ENCODE measurements at places on chromosomes 4 and X.

- DNase-seq = no peak
These were observed at the start of gene SORBS2 for GRCh38 chr4:185811509-185812364. Gene SORBS2 (minus strand): TSS chr4:185812194. CDS start chr4:185690571, 121,623 bp downstream.

GRCh38 chrX:134365904-134366303, 94.1 kb upstream of the HPRT1 start:
- DNase-seq = no peak

DNA sequence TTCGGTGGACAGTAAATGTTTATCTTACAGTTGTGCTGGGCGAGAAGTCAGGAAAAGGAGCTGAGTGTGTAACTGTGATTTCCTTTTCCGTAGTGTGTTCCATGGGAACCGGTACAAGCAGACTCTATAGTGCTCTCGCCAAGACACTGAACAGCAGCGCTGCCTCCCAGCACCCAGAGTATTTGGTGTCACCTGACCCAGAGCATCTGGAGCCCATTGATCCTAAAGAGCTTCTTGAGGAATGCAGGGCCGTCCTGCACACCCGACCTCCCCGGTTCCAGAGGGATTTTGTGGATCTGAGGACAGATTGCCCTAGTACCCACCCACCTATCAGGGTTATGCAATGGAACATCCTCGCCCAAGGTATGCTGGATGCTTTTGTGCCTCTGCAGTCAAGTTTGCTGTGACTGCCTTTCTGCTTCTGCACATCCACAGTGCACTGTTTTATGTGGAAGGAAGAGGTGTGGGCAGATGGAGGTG, 27.4 kb downstream of the NOCT start:
- DNase-seq = no peak

- no peak for DNase-seq
These were observed 8.1 kb downstream of the GPRASP3 start for GRCh38 chrX:102728646-102729045.

- peak; percentile 83 for DNase-seq
These were observed 135.5 kb downstream of the AFAP1 start for GRCh38 chr4:7803992-7804755.

DNA sequence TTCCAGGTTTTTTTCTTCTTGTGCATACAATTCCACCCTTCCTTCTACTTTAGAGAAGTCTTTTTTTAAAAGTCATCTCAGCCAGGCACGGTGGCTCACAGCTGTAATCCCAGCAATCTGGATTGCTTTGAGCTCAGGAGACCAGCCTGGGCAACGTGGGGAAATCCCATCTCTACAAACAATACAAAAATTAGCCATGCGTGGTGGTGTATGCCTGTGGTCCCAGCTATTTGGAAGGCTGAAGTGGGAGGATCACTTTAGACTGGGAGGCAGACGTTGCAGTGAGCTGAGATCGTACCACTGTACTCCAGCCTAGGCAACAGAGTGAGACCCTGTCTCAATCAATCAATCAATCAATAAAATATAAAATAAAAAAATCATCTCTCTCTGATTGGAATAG, 14.8 kb downstream of the ELOVL6 start:
- DNase-seq = no peak

GRCh38 chrX:12390301-12390700, 252.0 kb downstream of the FRMPD4 start:
- no peak for DNase-seq

DNA sequence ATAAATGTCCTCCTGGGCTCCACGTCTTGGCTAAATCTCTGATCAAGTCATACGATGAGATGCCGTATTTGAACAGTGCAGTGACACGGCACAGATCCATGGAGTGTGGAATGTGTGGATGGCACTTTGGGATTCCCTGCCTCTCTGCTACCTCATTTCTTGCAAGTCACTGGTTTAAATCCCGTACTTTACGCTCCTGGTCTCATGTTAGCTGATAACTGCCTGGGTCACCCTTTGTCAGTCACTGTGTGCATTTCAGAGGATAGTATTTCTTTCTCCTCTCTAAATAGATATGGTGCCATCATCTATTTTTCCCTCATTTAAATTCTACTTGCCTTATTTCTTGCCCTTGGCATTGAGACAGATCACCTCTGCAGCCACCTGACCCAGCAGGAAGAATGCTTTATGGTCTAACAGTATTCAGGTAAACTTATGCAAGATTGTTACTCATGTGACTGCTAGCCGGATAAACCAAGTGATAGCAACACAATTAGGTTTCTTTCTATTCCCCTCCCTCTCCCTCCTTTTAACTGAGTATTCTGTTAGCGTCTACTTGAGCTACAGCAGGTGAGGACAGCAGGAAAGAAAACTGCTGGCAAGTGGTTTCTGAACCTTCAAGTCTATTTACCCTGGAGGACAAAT, 2.8 kb downstream of the EGF start:
- DNase-seq = no peak

DNA sequence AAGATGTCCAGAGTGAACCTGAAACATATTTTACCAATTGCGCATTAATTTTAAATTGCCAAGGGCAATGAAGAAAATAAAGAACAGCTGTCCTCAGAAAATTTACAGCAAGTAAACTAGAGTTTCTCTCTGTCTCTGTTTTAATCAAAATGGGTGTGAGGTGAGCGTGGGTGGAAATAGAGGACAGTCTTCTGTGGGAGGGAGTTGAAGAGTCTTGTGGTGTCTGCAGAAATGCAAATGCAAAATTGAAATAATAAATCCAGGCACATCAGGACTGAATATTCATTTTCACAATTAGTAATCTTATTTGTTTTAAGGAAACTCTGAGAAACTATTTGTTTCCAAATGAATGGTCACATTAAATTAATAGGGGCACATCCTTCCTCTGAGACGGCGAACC, 192.0 kb downstream of the ARHGAP10 start:
- no peak for DNase-seq

GRCh38 chr4:101414496-101414895, 67.2 kb upstream of the PPP3CA start:
- DNase-seq = no peak

DNA sequence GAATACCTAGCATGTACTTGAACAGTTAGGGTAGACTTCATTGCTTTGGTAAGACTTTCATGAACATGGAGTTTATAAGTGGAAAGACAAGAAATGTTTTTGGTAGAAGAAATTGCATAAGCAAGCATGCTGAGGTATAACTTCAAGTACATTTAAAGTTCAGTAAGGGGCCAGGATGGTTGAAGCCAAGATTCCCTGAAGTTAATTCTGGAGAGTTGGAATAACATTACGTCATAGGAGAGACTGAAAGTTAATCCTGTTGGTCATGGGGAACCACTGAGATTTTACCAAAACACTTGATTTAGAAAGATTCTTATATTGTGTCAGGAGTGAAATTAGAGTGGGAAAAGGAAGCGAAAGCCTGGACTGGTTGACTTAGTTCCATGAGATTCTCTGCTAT, 767.5 kb upstream of the MAGEB2 start:
- DNase-seq = no peak

DNA sequence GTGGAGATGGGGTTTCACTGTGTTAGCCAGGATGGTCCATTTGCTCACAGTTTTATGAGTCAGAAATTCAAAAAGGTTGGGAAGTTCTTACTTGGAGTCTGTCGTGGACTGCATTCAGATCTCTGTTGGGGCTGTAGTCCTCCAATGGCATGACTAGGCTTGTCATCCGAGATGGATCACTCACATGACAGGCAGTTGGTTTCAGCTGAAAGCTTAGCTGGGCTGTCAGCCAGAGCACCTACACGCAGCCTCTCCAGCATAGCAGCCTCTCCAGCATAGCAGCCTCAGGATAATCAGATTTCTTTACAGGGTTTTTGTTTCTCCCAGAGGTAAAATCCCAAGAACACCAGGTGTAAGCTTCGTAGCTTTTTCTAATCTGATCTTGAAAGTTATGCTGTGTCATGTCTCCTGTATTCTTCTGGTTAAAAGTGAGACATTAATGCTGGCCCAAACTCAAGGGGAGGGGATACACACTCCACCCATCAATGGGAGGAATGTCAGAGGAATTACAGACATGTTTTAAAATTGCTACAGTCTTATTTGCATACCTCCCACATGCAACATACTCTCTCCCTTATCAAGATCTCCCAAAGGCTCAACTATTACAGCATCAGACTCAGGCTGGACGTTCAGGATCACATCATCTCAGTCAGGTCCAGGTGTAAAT, 31.6 kb upstream of the SOD3 start:
- no peak for DNase-seq

DNA sequence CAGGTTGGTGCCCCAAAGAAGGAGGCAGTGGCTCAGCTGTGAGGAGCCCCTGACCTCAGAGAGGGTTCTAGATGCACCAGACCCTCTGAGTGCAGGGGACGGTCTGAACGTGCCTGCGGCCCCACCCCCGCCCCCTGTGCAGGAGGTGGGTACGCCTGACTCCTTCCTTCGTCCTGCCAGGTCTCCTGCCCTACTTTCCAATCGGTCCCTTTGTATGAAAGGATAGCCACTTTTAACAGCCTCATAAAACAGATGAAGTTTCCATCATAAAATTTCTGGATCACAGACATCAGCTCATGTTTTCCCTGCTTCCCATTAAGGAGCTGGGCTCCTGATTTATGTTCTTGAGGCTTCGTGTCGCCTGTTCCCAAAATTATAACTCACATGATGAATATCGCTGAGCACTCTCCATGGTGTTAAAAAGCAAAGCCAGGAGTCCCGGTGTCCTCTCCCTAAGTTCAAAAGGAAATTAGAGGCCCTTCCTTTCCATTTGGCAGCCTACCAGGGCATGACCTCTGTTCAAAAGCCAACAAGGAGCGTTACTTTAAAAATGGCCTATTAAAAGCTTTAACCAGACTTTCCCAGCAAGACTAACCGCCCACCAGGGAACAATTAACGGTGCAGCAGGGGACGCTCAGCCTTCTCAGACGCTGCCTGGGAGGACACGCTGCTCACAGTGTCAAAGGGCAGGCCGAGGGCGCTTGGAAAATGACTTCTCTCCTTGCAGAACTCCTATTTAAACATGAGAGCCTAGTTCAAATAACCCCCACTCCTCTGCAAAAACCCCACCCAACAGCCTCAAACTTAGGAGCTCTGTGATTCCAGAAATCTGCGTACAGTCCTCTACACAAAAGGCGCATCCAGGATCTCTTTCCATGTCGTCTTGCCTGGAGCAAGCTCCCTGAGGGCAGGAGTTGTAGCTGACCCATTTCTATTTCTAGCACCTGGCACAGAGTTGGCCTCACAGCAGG, 181.9 kb downstream of the AFAP1 start:
- DNase-seq = no peak

DNA sequence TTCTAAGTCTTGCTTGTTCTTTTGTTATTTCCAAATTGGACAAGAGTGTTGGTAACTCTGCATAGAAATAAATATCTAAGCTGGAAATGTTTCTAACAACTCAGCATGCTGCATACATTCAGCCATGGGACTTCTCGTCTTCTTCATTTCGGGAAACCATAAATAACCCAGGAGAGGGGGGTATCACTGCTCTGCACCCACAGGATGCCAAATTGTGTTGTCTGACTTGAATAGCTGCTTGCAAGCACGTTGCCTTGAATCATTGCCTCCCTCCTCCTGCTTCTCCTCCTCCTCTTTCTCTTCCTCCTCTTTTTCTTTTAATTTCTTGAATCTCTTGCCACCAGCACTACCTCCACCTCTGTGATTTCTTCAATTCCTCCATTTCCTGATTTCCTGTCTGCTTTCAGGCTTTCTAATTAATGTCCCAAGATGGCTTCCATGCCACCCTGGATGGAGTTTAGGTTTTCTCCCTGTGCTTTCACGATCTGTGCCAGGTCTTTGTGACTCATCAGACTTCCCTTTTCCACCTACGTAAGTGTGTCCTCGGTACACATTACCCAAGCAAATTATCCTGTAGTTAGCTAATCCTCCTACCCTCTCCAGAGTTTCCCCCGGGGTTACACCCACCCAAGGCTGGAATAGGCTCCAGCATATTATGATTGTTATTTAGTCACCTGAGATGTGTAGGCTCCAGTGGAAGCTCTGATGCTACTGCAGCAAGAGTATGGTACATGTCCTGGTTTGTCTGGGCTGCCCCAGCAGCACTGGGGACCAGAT, 122.6 kb upstream of the VCX3B start:
- no peak for DNase-seq

GRCh38 chr4:173012608-173013007, 156.0 kb upstream of the GALNT7 start:
- DNase-seq = no peak

DNA sequence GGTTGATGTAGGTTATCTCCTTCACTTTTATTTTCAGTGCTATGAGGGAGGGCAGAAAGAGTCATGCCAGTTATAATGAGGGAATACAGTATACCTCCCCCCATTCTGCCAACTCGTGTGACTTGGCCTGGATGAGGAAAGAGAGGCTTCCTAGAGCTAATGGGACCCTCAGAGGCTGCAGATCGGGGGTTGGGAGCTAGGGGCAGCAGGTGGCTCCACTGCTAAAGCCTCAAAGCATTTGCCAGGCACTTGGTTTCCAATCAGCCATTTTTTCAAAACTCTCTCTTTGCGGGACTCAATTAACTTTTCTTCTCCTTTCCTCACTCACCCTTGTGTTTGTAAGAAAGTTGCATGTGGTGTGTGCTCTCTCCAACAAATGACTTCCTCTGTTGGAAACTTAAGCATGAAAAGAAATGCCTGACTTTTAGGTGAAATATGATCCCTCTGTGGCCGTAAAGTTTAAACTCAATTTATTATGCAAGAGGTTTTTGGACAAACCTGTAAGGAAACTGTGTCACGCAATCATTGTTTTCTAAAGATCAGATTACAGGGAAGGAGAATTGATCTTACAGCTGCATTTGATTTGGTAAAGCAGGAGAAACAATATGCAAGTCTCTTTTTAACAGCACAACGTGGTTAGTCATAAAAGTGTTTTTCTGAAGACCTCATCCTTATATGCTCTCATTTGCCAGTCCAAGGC, 7.0 kb downstream of the SFRP2 start:
- no peak for DNase-seq

DNA sequence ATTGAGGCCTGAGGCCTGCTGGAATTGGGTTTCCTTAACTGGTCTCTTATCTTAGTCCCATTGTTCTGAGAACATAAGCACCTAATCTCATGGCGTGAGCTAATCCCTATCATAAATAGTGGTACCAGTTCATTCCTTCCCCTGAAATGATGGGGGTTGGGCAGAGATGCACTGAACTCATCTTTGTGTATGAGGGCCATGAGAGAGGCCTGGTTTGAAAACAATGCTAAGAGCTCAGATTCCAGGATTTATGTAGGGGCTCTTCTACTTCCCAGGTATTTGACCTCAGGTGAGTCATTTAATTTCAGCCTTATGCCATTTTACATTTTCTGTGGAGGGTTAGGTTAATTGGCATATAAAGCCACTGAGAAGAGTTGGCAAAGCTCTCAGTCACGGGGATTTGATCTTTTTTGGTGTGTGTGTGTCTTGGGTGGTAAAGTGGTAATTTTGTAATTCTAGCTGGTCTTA, 4.4 kb downstream of the RBM3 start:
- DNase-seq = no peak

Measured in stimulated activated CD4-positive, alpha-beta T cell treated with anti-CD3 and anti-CD28 coated beads, Interleukin-1b, Interleukin-23, amount 100 ng/mL, for 1 hour (primary cell).